Activated CD4-positive, alpha-beta T cell treated with anti-CD3 and anti-CD28 coated beads, Interleukin-2, amount 50 U/mL, for 24 hours (primary cell): ENCODE measurements at places on chromosomes 16 and 17.

GRCh38 chr16:14301169-14302030, 230.3 kb downstream of the MRTFB start:
- no peak for DNase-seq

DNA sequence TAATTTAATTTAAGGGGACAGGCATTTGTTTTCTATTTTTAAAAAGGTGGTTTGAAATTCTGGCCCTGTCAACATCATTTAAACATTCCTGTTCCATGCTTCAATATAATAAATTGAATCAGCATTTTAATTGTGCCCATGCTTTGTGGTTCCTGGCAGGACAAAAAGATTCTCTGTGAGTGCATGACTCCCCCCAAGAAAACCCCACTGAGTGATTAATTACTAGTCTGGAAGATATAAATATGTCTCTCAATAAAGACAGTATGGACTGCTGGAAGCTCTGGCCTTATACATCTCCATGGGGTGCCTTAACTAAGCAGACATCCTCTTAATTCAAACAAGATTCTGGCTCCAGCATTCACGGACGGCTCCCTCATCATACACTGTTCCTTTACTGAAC, 95.0 kb upstream of the PSMD7 start:
- no peak for DNase-seq

DNA sequence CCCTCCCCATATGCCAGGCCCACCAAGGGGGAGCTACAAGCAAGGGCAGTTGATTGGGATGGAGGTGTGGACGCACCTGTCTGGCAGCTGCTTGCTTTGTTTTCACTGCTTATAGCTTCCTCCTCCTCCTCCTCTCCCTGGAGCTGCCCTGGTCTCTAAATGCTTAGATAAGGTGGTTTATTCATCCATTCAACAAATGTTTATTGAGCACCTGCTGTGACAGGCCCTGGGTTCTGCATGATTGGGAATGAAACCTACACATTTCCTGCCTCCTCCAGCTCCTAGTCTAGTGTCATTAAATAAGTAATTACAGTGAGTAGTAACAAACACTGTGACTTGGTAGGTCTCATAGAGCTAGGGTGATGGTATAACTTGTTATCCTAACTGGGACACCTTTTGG, 17.4 kb upstream of the MAP3K14 start:
- no peak for DNase-seq

DNA sequence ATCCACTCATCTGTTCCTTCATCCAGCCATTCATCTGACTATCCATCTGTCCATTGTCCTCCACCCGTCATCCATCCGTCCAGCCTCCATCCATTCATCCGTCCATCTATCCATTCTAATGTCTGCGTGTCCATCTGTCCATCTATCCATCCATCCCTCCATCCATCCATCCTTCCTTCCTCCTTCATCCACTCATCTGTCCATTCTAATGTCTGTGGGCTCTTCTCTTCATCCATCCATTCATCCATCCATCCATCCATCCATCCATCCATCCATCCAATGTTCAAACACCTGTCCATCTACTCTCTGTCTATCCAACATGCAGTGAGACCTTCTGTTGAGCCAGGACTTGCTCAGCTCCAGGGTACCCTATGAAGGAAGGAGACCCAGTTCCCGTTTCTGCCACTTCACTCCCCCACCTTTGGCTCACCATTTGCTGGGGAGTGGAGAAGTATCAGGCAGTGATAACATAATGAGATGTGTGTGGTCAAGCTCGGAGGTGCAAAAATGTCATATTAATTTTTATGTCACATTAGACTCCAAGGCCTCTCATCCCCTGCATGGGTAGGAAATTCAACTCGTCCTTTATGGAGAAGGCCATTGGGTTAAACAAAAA, 36.5 kb upstream of the ADGRG1 start:
- no peak for DNase-seq

DNA sequence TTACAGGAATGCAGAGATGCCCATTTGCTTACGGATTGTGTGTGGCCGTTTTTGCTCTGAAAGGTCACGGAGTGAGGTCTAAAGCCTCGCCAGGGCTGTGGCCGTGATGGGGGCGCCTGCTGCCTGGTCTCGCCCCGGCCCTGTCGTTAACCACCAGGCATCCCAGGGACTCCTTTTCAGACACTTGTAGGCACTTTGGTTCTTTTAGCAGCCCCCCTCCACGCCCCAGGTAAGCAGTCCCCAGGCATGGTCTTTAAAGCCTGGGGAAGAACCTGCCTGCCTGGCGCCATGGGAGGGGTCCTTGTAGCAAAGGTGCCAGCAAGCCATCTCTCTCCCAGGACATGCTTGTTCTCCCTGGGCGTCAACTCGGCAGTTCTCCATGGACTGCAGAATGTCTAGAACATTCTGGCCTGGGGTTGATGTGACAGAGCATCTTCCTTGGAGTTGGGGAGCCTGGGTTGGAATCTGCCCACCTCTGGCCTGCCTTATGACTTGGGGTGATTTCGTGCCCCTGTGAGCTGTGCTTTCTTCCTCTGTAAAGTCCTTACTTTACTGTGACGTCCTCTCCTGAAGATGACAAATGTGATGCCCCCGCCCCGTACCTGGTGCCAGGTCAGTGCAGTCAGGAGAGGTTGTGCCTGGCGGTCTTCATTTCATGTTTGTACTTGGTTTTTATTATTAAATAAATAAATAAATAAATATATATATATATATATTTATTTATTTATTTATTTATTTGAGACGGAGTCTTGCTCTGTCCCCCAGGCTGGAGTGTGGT, 5.4 kb downstream of the KCTD5 start:
- DNase-seq: no peak

DNA sequence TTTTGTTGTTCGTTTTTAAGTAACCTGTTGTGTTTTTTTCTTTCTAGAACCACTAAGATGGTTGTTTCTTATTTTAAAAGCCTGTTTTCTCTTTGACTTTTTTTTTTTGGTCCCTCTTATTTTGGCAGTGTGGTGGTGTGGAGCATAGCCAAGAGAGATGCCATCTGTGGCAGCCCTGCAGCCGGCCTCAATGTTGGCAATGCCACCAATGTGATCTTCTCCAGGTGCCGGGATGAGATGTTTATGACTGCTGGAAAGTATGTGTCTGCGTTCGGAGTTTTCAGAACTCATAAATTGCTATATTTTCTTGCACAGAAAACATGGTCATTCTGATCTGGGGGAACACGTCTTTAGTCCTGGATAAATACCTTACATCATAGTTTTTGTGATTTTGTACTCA, 17.6 kb downstream of the CFAP52 start:
- no peak for DNase-seq

- no peak for DNase-seq
Observed at GRCh38 chr17:68199837-68200688, 47.8 kb upstream of the AMZ2 start.

DNA sequence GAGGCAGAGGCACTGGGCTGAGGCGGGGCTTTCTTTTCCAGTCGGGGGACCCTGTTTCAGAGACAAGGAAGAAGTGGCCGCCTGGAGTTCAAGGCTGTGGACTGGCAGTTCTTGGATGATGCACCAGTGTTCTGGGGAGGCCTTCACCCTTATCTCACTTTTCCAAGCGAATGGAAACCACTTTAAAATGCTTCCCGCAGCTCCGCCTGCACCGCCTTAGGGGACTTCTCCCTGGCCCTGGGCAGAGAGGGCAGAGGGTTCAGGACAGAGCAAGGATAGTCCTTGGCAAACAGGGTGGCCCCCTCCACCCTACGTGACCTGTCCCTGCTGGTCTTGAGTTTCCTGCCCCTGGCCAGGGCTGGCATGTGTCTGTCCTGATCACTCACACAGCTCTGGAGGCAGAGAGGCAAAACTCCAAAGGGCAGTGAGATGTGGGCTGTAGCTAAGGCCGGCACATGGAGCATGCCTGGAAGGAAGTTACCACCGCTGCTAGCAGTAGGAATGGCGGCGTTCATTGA, 20.6 kb downstream of the RTN4RL1 start:
- DNase-seq: no peak

- no peak for DNase-seq
Observed at GRCh38 chr16:11497851-11498289, 88.8 kb downstream of the LITAF start.

- no peak for DNase-seq
Observed at GRCh38 chr17:49063652-49064051, 66.5 kb downstream of the IGF2BP1 start.

GRCh38 chr17:68399638-68400403, 57.5 kb downstream of the WIPI1 start:
- peak; percentile 50 for DNase-seq

- DNase-seq: peak; percentile 68
Observed at GRCh38 chr16:3065069-3065741, at the start of gene IL32. TSS of gene IL32 (plus strand) at chr16:3065640. CDS start at chr16:3065812, 172 bp downstream.

GRCh38 chr16:81581107-81581506, 136.5 kb downstream of the CMIP start:
- no peak for DNase-seq

DNA sequence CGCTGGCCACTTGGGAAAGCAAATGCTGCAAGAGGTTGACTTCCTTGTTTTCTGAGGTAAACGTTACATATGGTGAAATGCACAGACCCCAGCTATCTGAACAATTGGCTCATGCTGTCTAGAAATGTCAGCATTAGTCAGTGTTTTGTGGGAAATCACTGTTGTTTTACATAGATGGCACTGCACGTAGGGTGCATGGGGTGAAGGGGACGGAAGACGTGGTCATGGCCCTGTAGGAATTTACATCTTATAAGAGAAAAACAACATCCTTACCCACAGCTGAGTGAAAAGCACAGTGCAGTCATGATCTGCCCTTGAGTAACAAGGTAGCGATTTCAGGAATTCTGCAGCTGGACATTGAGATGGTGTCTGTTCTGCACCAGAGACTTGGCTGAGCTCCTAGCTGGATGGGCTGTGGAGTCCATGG, 15.2 kb downstream of the RPTOR start:
- no peak for DNase-seq

- peak; percentile 67 for DNase-seq
Observed at GRCh38 chr17:29116804-29117753, 63.1 kb downstream of the MYO18A start.

DNA sequence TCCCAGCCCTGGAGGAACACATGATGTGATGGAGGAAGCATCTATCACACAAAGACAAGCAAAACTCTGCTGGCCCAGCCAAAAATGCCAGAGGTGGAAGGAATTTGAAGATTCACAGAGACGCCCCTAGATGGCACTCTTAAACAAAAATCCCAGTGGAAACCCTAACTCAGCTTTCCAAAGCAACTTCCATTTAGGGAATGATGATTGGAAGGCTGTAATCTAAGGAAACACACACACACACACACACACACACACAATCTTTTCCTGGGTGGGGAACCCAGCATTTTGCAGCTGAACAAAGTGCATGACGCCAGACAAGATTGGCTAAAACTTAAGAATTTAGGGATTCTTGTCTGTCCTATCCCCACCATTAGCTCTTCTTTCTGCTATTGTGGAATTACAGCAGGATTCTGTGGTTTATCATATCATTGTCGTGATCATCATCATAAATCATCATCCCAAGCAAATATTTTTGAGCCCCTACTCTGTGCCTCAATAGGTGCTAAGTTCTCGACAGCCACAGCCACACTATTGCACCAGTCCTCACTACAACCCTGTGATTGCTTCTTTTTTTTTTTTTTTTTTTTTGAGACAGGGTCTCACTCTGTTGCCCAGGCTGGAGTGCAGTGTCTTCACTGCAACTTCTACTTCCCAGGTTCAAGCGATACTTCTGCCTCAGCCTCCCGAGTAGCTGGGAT, 1.6 kb upstream of the LDAF1 start:
- no peak for DNase-seq

DNA sequence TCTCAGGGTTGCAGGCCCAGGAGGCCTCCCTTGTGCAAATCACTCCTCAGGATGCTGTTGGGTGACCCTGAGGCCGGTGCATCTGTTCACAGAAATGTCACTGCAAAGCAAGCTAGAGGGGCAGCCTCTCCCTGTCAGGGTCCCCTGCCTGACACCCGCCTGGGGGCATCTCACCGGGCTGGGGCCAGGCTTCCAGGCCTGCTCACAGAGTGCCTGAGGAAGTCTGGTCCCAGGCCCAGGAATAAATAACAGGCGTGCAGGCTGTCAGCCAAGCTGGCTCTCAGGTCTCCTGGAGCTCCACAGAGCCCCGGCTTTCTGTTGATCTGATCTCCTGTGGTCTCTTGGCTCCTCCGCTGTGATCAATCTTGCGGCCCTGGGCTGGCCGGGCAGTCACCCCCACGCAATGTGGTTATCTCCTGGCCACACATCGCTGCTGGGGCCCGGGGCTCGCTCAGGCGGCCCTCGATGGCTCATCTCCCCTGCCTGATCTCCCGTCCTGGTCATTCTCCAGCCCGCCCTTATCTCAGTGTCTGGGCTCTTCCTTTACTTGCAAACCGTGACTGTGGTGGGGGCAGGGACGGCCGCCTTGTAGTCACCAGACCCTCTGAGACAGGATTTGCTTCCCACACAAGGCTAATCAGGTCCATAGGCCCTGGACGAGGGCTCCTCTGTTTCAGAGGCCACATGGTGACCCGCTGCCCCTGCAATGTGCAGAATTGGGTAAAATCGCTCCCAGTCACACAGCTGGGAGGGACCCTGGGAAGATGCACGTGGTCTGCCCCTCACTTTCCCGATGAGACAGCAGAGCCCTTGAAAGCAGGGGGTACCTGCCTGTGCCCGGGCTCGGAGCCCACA, 231.2 kb upstream of the GSE1 start:
- DNase-seq: no peak

DNA sequence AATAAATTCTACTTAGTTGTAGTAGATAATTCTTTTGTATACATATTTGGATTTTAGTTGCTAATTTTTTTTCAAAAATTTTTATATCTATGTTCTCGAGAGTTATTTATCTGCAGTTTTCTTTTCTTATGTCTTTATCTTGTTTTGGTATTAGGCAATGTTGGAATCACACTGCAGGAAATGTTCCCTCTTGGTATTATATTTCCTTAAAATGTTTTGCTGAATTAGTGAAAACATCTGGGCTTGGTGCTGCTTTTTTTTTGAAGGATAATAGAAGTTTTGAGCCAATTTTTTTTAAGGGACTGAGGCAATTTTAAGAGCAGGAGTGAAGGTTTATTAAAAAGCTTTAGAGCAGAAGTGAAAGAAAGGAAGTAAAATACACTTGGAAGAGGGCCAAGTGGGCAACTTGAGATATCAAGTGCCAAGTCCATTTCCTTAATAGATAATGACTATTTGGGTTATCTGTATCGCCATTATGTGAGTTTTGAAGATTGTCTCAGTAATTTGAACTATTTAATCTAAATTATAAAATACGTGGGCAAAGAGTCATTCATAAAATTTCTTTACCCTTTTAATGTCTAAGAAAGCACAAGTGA, 1390.1 kb upstream of the CDH8 start:
- DNase-seq: no peak

- DNase-seq: no peak
Observed at GRCh38 chr16:2745961-2746360, 6.5 kb upstream of the SRRM2 start.

- no peak for DNase-seq
Observed at GRCh38 chr16:13312063-13312462, 410.7 kb downstream of the SHISA9 start.
